ENCODE measurements at places on chromosomes 7 and 10. TPM values are rescaled to one million over a fixed set of nuclear protein-coding genes. Genes with fewer than 3 reads are reported as not detected.

DNA sequence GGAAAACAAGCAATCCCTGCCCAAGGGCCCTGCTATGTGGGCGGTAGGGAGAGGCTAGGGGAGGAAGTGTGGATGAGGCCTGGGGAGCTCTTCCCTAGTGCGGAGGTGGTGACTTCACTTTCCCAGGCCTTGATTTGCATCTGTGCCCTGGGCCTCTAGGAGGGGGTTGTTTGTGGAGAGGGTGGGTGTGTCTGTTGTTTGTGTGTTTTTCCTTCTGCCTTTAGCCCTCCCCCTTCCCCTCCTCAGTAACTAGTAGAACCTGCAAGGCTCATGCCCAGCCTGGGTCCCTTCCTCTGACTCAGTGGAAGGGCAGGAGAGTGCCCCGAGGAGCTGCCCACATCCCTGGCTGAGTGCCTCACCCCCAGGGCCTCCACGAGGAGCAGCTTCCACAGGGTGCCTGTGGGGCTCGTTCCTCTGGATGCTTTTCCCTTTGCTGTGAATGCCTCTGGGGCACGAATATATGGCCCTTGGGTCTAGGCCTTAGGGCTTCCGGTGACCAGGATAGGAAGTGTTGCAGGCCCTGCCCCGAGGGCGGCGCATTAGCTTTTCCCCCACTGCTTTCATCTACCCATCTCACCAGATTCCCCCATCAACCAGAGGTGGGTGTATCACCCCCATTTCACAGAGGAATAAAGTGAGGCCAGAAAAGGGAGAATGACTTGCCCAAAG, 89.4 kb upstream of the DUSP5 start:
- no peak for DNase-seq

GRCh38 chr7:123548406-123548805, 9.2 kb downstream of the NDUFA5 start:
- DNase-seq: no peak

- no peak for DNase-seq
Observed at GRCh38 chr10:100232101-100232500, 2.7 kb upstream of the CHUK start.

- DNase-seq: no peak
Observed at GRCh38 chr10:70584909-70585544, 17.5 kb downstream of the PRF1 start.

DNA sequence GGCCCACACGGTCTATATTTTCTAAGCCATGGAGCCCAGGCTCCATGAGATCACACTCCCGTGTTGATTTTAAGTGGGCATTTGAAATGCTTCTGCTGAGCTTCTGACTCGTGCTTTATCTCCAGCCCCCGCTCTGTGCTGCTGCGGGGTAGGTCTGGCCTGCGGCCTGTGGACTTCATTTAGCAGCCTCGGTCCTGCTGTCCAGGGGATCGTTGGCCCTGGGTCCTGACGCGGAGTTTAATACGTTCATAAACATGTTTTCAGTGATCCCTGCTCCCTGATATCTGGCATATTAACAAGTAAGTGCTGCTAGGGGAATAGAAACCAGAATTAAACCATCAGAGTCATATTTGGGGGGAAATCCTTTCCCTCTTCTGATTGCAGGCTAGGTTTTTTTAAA, 540.3 kb upstream of the MGMT start:
- DNase-seq: no peak

DNA sequence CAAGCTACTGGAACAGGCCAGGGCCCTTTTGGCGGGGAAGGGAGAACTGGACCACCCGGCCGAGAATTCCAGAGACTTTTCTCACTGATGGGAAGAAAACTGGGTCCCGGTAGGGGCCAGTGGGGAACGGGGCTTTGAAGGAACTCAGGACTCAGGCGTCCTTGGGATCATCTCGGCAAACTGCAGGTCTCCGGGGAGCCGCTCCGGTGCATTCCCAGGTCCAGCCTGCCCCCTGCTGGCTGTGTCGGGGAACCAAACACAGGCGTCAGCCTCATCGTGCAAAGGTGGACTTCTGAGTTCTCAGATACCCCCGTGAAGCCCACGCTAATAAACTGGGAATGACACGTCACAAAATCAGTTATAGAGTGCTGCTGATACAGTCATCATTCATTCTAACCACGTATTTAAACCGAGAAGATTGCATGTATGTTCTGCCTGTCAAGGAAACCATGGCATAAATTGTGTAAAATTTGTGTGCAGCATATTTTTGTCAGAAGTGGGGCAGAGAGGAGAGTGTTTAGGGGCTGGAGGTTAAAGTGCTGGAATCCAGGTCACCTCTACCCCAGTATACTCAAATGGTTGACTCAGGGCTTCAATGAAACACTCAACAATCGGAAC, 76.1 kb upstream of the CPXM2 start:
- DNase-seq: peak; percentile 20

The AFAP1L2 gene
- total RNA-seq: 4.1 TPM

The CPA1 gene
- not detected for total RNA-seq

DNA sequence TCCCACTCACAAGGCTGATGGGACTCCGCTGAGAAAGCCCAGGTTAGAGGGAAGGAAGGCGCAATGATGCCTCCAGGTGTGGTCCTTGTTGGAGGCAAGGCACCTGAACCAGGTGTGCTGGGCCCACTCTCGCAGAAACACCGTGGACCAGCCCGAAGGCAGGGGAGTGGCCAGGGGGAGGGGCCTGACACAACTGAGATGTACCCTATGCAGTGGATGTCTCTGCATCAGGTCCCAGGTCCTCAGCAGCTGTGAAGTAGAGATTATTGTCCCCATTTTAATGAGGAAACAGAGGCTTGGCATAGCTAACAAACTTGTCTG, 32.0 kb downstream of the GBX1 start:
- DNase-seq: no peak

- no peak for DNase-seq
Observed at GRCh38 chr10:88608780-88609179, 22.2 kb downstream of the LIPJ start.

DNA sequence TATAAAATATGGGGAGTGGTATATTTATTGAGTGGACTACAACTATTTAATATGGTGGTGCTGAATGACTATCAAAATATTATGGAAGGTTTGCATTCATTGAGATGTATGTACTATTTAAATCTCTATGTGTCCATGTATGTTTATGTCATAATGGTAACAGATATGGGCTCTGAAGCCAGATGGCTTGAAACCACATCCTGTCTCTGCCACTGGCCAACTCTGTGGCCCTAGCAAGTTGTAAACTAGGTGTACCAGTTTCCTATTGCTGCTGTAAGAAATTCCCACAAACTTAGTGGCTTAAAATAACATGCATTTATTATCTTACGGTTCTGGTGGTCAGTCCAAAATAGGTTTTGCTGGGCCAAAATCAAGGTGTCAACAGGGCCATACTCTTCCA, 198.1 kb upstream of the NFE2L3 start:
- no peak for DNase-seq

DNA sequence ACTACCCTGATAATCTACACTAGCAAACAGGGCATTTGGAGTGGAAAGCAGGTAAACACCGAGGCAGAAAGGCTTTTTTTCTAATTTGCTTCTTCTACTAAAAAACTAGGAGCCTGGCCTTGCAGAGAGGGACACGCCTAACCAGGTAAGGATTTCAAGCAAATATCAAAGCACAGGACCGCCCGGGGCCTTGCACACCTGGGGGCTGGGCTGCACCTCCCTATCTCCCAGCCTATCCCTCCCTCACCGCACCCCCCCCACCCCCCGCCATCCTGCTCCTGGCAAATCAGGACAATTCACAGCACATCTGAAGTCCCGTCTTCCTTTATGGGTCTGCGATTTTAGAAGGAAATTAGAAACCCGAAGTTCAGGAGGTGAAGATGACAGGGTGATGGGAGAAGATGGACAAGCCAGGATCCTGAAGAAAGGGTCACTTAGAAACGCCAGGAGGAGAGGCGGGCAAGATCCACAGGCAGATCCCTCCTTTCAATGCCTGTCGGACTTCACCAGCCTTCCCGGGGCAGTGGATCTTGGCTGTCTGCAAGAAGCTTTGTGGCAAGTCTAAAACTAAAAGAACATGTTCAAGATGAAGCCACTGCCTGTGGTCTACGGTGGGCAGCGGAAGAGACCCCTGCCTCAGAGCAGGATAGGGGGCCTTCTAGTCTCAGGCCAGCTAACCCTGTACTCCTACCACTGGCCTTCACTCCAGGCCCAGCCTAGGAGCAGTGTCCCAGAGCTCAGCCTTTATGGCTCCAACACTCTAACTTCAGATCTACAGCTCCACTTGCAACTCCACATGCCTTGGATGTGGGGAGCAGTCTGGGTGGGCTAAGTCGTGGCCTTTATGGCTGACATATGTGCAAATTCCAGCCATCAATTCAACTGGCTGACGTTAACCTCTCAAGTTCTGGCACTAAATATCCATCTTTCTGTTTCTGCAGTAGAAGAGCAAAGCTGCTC, 43.9 kb downstream of the TNS3 start:
- DNase-seq: no peak

The ZNF37A gene
- total RNA-seq: 30.3 TPM

DNA sequence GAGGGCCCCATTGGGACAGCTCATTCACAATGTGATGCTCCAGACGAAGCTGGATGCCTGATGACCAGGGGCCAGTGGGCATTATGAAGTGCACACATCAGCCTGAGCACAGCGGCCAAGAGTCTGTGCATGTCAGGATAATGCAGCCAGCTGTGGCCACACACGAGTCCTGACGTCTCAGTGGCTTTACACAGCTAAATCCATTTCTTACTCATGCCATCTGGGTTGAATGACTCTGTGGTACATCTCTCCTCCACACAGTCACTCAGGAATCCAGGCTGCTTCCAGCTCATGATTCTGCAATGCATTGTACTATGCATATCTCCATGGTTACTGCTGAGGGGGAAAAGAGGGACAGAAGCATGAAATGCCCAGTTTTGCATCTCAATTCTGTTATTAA, 123.6 kb downstream of the PRLHR start:
- no peak for DNase-seq

DNA sequence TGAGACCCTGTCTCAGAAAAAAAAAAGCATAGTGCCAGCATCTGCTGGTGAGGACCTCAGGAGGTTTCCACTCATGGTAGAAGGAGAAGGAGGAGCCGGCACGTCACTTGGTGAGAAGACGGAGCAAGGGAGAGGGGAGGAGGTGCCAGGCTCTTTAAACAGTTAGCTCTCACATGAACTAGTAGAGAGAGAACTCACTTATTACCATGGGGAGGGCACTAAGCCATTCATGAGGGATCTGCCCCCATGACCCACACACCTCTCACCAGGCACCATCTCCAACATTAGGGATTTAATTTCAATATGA, 62.9 kb upstream of the VKORC1L1 start:
- no peak for DNase-seq

The RSBN1L gene
- total RNA-seq: 27.9 TPM

The DENND2A gene
- not detected for total RNA-seq

GRCh38 chr10:44723082-44723481, 188.1 kb upstream of the TMEM72 start:
- DNase-seq: no peak

DNA sequence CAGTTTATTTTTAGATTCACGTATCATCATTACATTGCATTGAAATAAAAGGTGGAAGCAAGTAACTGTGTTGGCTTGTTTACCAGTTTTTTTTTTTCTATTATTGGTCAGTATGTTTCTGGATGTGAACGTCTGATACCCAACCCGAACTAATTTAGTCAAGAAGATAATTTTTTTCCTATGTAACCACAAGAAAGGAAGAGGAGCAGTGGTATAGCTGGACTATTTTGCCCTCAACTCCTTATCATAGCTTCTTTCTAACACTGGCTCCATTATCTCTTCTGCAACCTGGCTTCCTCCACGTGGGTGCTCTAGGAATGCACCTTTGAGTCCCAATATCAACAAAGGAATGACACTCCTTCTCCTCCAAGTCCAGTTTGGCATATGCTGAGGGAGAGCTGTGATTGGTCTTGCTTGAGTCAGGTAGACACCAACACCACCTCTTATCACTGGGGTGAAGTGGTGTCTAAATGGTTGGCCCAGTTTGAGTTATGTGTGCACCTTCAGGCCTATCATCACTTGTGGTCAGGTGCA, 29.4 kb downstream of the OR9A2 start:
- DNase-seq: no peak

GRCh38 chr10:67943917-67944316, 59.5 kb downstream of the SIRT1 start:
- no peak for DNase-seq

The SPRN gene
- total RNA-seq: not detected

- DNase-seq: no peak
Observed at GRCh38 chr7:16935341-16935735, 53.6 kb upstream of the AGR3 start.

The STYXL1 gene
- total RNA-seq: 38.7 TPM

The SMIM30 gene
- total RNA-seq: 36.8 TPM

GRCh38 chr7:21472029-21472428, 44.1 kb downstream of the SP4 start:
- DNase-seq: no peak

DNA sequence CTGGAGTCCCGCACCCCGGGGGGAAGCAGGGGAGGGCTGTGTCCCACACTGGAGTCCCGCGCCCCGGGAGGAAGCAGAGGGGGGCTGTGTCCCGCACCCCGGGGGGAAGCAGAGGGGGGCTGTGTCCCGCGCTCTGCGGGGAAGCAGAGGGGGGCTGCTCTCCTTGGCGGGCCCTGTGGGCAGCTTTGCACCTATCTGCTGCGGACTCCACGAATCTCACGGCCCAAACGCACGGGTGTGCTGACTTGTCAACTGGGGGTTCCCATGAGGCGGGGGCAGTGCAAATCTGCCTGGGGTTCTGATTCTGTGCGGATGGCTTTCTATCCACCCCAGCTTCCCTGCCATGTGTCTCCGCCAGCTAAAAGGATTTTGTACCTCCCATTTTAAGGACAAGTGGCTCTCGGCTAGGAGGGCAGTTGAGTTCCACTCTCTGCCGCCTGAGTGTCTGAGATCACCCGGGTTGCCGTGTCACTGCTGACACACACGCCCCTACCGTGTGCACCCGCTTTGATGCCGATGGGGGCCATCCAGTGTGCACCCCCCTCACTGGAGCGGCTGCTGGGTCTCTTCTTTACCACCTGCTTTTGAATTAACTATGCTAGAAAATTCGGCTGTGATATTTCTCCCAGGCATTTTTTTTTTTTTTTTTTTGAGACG, 20.5 kb downstream of the GPER1 start:
- no peak for DNase-seq

DNA sequence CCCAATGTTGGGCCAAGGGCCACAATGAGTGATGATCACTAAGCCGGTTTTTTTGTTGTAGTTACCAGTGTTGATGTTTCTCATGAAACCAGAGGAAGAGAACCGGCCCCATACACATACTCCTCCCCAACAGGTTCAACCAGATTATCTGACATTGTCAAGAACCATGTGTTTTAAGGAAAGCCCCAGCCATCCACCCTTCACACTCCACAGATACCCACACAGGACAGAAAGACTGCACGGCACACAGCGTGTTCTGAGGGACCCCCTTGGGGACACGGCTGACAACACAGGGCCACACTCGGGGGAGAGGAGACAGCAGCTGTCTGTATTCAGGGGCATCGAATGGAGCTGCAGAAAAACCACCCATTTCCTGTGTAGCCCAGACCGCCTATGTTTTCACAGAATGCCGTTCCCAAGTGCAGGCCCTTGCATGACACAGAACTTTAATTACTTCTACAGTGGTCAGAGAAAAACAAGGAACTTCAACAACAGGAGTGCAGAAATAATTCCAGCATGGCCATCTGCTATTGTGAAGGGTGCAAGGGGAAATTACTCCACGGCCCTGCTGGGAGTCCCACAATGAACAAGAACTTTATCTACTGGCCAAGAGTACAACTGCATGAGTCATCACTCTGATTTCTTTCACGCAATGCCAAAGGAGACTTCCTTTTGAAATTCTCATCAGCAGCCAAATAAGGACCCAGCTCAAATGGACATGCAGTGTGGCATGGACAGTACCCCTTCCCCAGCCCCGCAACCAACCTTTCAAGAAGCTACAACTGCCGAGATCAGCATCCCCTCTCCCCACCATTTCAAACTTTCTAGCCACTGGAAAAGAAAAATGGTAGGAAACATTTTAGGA, 2.3 kb downstream of the KLF6 start:
- DNase-seq: peak; percentile 65

The MMD2 gene
- not detected for total RNA-seq

Measured in activated T-helper 1 cell treated with anti-CD3 and anti-CD28 coated beads, Interleukin-12 subunit alpha, Interleukin-12 subunit beta, Interleukin-2, Interleukin-4 antibody, amounts not matched to agents 30 ng/mL and 10 ng/mL and 1 ng/mL, durations not matched to agents 14 hours and 24 hours and 36 hours (primary cell).